ENCODE measurements at places on chromosomes 5 and 9.

DNA sequence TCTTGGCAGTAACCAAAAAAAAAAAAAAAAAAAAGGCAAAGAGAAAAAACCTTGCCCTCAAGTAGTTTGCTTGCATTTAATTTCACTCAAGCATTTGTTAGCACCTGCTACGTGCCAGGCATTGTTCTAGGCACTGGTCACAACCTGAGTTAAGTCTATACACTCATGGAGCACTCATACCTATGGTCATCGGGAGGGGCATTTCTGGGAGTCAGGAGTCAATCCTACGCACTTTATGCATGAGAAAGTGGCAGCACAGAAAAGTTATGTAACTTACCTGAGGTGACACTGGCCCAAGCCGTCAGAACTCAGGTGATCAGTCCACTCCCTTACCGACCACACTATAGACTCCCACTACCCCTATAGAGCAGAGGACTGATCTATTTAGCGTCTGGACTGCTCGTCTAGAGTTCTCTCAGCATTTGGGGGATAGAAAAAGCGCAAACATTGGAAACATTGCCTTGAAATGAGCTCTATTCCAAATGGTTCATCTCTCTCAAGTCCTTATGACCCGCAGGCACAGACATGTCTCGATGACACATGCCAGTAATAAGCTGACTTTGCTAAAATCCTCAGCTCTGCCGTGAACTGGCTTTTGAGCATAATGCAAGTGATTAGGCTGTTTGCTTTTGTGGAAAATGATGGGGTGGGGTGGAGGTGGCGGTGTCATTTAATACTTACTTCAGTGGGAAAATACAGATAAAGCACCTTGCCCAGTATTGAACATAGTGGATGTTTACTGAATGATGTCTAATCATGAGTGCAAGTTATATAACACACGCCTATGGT is 160.2 kb downstream of the ARHGEF28 start:
- no peak for DNase-seq

- no peak for DNase-seq
These were observed 203.8 kb downstream of the AUH start for GRCh38 chr9:91157883-91158282.

DNA sequence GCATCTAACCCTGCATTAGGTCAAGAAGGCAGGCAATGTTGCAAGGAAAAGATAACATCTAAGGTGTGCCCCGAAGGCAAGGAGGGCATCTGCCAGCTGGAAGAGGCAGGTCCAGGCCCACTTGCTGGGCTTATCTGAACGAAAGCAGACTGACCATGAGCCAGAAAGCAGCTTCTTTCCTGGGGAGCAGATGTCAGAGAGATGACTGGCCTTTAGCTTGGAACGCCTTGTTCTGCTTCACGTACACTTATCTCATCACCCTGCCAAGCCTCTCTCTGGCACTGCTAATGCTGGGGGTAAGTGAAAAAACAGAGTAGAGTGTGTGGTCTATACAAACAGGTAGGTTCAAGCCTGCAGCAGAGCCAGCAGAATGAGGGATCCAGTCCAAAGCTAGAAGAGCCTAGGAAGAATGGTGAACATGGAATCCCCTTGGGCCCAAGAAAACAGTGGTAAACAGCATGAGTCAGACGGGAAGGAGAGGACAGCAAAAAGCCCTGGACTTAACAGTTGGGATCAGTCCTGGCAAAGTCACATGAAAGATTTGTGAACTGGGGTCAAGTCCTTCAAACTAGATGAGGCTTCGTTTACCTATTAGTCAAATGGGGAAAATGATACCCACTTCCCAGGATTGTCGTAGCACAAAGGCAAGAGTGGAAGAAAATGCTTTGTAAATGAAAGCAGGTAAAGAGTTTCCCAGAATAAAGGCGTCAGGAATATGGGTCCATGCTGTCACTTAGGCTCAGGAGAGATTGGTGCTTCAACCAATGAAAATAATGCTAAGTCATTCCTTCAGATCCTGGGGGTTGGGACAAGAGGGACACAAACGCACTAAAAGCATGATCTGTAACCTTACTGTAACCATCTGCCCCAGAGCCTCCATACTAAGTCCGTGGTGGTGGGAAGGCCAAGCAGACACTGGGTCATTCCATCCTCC is 200.9 kb downstream of the SLIT3 start:
- DNase-seq = peak; percentile 27

GRCh38 chr5:138503487-138504270 is 38.4 kb downstream of the EGR1 start:
- peak; percentile 60 for DNase-seq

DNA sequence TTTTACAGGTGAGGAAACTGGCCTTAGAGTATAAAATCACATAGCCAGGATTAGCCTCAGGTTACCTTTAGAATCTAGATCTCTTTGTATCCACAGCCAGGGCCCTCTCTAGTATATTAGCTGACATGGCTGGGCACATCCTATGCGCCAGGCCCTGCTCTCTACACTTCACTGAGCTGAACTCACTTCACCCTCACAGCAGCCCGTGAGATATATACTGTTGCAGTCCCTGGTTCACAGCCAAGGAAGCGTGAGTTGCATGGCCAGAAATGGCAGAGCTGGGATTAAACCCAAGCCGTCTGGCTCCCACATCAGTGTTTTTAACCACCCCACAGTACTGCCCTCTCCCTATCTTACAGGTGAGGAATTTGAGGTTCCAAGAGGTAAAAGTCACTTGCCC is 58.4 kb downstream of the DAB2IP start:
- no peak for DNase-seq

- DNase-seq = no peak
These were observed 33.9 kb upstream of the F2RL2 start for GRCh38 chr5:76657091-76657490.

DNA sequence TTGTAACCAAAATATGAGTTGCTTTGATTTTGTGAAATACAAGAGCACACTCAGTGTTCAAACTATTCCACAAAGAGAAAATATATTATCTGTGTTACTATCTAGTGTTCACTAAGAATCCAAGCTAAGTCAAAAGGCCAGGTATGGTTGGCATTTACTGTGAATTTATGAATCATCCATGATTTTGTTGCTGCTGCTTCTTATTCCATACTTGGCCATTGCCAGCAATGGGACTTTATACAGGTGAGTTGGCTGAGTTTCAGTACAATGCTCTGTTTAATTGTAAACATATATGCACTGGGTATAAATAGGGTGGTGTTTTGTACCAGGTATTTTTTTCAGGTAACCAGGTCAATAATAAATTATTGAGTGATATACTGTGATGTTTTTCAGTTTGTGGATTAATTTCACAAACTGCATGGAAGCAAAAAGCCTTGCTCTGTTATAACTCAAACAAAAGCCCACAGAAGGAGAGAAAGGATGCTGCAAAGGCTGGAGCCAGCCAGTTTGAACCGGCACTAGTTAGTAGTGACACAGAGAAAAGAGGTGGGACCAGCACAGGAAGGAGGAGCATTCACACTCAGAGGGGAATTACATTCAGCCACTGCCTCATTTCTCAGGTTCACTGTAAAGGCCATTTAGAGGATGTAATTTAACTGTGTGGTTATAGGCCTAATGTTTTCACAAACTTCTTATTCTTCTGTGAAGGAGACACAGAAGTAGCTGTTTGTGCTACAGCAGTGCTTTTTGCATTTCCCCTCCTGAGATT is 381.8 kb downstream of the ADGRV1 start:
- peak; percentile 77 for DNase-seq

DNA sequence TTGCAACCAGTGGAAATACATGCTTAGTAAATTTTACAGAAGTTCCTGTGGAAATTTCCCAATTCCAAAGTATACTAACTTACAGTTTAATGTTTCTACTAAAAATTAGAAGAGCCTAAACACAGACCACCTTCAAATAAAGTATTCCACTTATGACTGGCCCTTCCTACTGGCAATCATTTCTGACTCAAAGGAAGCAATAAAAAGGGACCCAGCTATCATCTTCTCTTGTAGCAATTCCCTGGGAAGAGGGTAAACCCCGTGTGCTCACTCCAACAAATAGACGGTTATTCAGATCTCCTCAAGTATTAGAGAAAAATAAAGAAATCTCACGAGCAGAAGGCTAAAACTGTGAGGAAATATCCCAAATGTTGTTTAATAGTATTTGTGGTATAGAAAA is 43.3 kb downstream of the GOLPH3 start:
- no peak for DNase-seq

DNA sequence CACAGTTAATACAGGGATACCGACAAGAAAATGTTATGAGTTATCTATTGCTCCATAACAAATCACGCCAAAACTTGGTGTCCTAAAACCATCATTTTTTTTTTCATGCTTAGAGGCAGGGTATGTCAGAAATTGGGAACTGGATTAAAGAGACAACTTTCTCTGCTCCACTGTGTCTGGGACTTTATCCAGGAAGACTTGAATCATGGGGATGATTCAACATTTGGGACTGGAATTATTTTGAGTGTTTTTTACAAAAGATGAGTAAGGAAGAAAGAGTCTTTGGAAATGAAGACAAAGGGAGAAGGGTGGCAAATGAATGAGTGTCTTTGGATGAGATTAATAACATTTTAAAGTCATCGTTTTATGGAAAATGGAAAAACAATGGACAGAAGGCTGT is 1883.7 kb upstream of the C9orf72 start:
- no peak for DNase-seq

DNA sequence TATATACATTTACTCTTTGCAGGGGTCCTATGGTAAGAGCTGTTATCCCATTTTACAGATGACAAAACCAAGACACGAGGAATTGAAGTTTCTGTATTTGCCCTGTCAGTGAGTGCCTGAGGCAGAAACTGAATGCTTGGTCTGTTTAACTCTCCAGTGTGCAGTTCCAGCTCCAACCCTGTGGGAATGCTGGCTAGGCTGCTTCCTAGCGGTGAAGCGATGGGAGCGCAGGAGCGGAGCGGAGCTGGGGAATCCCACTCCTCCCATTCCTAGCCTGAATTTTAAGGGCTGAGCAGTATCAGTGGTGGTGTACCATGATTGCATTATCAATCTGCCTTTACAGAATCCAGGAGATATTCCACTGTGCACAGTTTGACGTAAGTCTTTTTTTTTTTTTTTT is 202.3 kb downstream of the LRRC70 start:
- no peak for DNase-seq

DNA sequence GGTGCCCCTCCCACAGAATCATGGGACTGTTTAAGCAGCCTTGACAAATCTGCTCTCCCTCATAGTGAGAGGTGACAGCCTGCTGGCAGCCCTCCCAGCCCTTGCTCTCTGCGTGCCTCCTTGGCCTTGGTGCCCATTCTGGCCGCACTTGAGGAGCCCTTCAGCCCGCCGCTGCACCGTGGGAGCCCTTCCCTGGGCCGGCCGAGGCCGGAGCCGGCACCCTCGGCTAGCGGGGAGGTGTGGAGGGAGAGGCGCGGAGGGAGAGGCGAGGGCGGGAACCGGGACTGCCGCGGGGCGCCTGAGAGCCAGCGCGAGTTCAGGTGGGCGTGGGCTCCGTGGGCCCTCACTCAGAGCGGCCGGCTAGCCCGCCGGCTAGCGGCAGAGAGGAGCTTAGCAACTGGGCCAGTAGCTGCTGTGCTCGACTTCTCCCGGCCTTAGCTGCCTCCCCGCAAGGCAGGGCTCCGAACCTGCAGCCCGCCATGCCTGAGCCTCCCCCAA is 125.9 kb upstream of the MYO10 start:
- no peak for DNase-seq

DNA sequence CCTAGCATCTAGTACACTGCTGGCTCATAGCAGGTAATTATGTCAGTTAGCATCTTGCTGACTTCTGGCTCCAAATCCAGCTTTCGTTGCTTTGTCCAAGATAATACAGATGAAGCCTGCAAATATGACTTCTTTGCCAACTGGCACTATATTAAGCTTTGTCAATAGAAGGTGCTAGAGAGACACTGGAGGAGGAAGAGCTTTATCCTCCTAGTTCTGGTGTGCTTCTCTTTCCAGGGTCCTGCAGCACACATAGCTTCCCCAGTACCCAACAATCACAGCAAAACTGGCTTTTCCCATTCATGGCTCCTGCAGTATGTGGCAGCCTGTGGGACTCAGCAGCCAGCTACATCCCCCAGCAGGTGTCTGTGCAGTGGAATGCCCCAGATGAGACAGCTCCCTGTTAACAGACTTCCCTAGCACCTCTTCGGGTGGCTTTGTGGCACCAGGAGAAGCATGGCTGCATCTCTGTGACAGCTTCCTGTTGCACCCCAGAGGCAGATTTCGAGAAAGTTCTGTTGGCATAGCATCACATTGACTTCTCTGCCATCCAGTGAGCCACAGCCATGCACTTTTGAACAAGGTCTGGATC is 147.8 kb downstream of the OXCT1 start:
- DNase-seq = no peak

GRCh38 chr9:31236344-31236743 is 1148.1 kb upstream of the ACO1 start:
- no peak for DNase-seq

DNA sequence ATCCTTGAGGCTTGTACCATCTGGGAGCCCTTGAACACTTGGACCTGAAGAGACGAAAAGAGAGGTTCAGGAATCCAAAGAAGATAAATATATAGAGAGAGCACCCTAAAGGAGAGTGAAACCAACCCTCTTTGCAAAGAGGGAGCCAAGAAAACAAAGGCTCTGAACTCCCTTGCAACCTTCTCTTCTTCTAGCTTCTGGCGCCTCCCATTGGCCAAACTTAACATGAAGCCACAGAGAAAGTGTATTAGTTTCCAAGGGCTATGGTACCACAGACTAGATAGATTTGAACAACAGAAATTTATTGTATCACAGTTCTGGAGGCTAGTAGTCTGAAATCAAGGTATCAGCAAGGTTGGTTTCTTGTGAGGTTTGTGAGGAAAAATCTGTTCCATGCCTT is 175.1 kb downstream of the HCN1 start:
- peak; percentile 24 for DNase-seq

- no peak for DNase-seq
These were observed 121.8 kb upstream of the SPIN1 start for GRCh38 chr9:88266416-88266815.

DNA sequence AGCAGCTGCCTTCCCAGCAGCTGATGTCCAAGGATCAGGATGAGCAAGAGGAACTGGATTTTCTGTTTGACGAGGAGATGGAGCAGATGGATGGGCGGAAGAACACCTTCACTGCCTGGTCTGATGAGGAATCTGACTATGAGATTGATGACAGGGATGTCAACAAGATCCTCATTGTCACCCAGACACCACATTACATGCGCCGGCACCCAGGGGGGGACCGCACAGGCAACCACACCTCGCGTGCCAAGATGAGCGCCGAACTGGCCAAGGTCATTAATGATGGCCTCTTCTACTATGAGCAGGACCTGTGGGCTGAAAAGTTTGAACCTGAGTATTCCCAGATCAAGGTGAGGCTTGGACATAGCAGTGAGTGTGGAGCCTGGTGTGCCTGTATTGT is 46.9 kb downstream of the LARP1 start:
- DNase-seq = no peak

DNA sequence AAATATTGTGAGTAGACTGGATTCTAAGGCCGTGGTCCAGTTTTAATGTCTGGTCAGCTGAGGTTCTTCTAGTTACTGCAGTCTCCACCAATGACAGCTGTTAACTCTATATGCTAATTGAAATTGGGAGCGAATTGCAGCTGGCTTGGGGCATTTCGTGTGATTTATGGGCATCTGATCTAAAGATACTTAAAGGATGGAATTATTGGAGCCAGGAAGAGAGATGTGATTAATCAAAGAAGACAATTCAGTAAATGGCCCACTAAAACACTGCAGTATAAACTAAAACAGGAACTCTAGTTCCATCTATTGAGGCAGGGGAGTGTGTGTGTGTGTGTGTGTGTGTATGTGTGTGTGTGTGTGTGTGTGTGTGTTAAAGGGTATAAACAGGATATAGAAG is 157.5 kb upstream of the IQGAP2 start:
- no peak for DNase-seq

All from H4 (cell line).